ENCODE measurements at places on chromosomes 7 and 10.

- no peak for DNase-seq
These were observed 5.3 kb downstream of the NUDT1 start for GRCh38 chr7:2247141-2247995.

DNA sequence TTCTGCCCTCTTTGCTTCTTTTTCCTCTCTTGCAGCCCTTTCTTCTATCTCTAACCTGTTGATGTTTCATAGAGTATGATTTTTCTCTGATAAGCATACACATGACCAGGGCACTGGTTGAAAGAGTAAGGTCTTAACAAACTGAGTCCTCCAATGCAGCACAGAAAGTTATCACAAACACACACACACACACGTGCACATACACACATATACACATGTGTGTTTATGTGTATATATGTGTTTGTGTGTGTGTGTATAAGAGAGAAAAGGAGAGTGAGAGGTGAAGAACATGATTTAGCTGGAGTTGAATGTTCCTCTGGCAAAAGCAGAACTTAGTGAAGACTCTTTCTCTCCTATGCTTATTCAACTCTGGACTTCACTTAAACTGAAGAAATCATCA, 130.0 kb downstream of the KLF6 start:
- no peak for DNase-seq

DNA sequence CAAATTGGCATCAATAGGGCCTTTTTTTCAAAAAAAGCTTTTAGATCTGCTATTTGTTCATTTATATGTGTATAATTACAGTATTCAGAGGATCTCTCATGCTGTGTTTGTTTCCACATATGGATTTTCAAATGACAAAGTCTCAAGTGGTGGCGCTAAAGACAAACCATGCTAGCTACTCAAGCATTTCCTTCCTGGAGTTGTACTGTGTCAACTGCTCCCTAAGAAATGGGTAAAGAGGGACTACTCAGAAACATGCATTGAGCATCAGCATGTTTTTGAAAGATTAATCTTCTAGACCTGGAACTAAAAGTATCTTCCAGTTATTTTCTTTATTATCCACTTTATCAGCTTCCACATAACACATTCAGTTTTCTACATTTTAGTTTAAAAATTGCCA, 12.7 kb downstream of the CNTNAP2 start:
- DNase-seq: no peak

DNA sequence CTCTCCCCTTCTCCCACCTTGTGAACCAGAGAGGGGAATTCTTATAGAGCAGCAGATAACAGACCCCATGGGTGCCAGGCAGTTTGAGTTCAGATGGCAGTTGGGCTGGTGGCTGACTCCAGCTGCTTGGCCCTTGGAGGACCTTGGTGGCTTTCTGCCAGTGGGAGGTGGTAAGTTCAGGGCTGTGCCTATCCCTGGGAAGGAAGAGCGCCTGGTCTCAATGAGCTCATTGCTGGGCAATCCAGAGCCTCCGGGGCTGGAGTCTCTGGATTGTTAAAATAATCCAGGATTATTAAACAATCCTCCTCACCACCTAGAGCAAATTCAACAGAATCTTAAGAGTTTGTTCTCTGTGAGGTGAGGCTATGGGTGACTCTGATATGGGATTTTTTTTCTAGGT, 105.2 kb downstream of the FANK1 start:
- no peak for DNase-seq

All from globus pallidus (tissue), 1 donor.